ENCODE measurements at places on chromosomes 6 and 20.

- no peak for DNase-seq
Observed at GRCh38 chr6:144069506-144069905, 25.9 kb downstream of the SF3B5 start.

DNA sequence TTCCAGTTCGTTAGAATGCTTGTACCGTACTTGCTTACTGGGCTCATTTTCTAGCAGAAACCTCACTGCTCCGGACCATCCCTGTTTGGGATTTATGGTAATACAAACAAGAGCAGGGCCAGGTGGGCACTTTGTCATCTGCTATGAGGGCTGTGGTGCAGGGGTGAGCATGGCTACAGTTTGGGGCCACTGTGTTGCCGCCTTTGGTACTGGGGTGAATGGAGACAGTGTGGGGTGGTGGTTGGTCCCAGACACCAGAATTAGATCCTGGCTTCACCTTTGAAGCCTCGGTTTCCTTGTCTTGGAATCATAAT lies 95.0 kb downstream of the TOX2 start:
- DNase-seq = no peak

DNA sequence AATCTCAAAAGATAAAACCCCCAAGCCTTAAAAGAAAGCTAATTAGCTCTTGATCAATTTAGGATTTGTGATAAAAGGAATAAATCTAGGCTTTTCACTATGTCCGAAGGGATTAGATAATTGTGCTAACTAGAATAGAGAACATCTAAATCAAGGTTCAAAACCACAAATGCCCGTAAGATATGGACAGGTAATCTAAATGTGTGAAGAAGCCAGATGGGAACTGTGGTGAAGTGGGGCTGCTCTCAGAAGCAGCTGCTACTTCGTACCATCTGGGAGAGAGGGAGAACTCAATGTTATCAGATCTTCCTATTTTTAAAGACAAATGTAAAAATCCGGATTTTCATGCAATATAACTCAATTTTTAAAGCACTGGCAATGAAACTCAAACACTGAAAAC lies 44.2 kb downstream of the NCOA6 start:
- DNase-seq = no peak

- DNase-seq = no peak
Observed at GRCh38 chr6:111776236-111777221, 96.7 kb downstream of the FYN start.

GRCh38 chr6:157747370-157747769 lies 75.7 kb upstream of the SNX9 start:
- no peak for DNase-seq

DNA sequence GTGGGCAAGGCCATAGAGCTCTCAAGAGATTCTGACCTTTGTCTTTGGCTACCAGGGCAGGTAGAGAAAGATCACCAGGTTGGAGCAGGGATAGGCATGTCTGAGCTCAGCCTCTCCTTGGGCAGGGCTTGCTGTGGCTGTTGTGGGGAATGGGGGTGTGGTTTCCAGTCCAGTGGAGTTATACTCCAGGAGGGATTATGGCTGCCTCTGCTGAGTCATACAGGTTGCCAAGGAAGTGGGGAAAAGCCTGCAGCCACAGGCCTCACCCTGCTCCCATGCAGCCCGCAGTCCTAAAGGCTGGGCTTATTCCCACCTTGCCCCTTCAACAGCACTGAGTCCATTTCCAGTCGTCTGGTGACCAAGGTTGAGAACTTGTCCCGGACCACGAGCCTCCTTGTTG lies 21.9 kb downstream of the MEP1A start:
- no peak for DNase-seq

DNA sequence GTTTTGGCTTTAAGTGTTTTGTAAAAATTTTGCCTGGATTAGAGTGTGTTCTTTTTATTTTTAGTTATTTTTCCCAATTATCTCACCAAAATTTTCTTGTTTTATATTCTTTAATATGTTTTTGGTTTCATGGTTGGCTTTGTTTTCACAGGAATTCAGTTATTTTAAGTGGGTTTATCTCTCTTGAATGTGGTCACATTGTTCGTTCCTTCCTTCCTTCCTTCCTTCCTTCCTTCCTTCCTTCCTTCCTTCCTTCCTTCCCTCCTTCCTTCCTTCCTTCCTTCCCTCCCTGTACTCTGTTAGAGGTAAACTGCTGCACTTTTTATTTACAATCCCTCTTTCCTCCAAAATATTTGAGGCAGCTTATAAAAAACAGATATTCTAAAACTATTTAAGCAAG lies 672.9 kb upstream of the CITED2 start:
- no peak for DNase-seq

GRCh38 chr20:63022501-63022900 lies 15.7 kb upstream of the BHLHE23 start:
- no peak for DNase-seq

GRCh38 chr6:139452148-139452876 lies 77.9 kb upstream of the CITED2 start:
- DNase-seq = no peak

DNA sequence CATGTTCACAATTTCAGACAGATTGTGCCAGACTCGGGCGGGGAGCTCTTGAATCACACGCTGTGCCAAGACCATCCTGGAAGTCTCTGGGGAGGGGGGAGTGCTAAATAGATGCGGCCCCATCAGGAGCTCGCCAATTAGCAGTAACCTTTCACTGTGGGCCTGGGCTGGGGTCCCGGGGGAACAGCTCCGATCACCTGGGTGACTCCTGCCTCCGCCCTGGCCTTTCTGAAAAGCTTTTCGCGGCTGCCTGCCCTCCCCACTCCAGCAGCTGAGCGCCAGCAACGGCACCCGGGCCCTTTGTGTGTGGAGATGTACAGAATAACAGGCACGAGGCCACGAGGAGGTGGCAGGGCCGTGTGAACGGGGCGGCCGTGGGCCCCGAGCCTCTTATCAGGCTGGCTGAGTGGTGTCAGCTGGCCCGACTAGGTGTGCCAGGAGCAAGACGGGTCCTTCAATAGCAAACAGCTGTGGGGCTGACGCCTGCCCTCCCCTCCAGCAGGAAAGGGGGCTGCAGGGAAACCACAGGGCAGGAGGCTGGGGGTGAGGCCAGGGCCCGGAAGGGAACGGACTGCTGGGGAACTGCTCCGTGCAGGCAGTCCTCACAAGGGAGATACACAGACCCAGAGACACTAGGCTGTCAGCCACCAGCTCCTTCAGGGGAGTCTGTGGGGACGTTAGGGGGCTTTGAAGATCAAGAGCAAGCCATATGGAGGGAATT lies 56.8 kb downstream of the NOL4L start:
- no peak for DNase-seq

DNA sequence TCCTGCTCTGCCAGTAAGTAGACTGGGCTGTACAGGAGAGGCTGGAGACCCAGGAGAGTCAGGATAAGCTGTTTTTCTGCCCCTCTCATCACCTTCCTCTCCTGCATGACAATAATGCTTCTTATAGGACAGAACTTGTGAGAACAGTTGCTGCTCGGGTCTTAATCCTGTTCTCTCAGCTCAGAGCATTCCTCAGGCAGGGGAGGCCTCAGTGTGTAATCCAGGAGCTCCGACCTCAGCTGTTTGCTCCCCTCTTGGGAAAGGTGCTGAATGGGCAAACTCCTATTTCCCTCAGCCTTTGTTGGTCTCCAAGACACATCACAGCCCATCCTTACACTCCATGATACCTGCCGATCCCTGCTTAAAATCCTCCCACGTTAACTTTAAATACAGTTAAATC lies 134.9 kb upstream of the LRFN2 start:
- DNase-seq = no peak

DNA sequence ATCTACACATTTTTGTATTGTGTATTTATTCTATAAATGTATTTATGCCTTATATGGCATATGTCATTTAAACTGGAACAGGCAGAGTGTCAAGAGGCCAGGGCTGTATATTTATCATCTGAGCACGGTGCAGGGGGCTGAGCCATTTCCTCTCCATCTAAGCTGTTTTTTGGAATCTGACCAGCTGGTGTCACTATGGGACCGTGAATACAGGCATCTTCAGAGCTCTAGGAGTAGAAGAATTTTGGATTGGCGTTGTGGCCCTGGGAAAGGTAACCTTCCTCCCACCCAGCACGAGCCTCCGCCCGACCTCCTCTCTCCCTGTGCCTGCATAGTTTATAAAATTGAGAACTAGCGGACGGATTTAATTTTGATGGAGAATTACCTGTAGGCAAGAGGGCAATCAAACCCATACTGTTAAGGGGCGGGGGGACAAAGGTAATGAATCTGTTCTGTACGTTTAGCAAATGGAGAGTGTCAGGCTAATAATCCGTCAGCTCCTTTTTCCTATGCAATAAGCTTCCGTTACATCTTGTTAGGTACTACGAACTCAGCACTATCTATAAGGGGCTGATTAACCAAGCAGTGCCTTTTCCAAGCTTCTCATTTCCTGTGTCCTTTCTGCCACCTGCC lies 29.0 kb upstream of the EEF1E1 start:
- peak; percentile 20 for DNase-seq

All from stimulated activated CD4-positive, alpha-beta T cell treated with anti-CD3 and anti-CD28 coated beads, Interleukin-1b, Interleukin-23, amount 100 ng/mL, for 48 hours (primary cell).